ENCODE measurements at places on chromosomes 4 and X.

GRCh38 chr4:3852711-3853110 lies 86.5 kb downstream of the ADRA2C start:
- no peak for DNase-seq

GRCh38 chrX:153448556-153449367 lies 2.9 kb upstream of the TREX2 start:
- no peak for DNase-seq

GRCh38 chrX:110396735-110397134 lies 38.1 kb downstream of the RTL9 start:
- DNase-seq = no peak

- no peak for DNase-seq
Measured at GRCh38 chrX:69318651-69319340, 153.5 kb upstream of the PJA1 start.

DNA sequence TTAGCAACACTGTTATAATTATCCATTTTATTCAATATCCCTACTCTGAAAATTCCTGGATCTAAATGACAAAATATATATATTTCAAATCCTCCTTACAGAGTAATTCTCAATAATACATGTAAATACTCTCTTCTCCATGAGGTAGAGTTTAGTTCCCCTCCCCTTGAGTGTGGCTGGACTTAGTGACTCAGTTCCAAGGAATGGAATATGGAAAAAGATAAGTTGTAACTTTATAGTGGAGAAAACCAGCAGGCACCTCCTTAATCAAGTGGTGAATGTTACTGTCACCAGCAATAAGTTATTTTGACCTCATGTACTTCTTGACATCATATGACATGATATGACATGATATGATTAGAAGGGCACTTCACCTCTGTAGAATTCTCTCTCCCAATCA lies 302.0 kb downstream of the RAB28 start:
- no peak for DNase-seq

GRCh38 chrX:153379971-153380581 lies 21.1 kb downstream of the PNMA6E start:
- DNase-seq = no peak

DNA sequence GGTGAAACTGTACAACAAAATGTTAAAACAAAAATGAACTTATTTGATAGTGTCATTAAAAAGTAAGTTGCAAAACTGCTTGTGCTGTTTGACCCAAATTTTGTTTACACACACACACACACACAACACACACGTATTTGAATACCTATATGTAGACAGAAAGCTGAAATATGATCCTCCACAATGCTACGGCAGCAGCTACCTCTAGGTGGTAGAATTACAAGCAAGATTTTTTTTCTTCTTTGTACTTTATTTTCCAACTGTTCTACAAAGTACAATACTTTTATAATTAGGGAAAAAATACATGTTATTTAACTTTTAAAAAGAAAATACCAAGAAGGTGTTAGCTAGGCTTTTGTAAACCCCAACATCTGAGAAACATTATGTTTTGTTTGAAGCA lies 1.2 kb downstream of the CYTL1 start:
- peak; percentile 66 for DNase-seq

- no peak for DNase-seq
Measured at GRCh38 chrX:107451731-107452130, 2.3 kb downstream of the FRMPD3 start.

- DNase-seq = no peak
Measured at GRCh38 chr4:185358514-185358913, 37.2 kb downstream of the LRP2BP start.

- no peak for DNase-seq
Measured at GRCh38 chr4:88720451-88721428, 23.1 kb upstream of the NAP1L5 start.

- peak; percentile 18 for DNase-seq
Measured at GRCh38 chr4:6087669-6088341, 69.6 kb upstream of the C4orf50 start.

DNA sequence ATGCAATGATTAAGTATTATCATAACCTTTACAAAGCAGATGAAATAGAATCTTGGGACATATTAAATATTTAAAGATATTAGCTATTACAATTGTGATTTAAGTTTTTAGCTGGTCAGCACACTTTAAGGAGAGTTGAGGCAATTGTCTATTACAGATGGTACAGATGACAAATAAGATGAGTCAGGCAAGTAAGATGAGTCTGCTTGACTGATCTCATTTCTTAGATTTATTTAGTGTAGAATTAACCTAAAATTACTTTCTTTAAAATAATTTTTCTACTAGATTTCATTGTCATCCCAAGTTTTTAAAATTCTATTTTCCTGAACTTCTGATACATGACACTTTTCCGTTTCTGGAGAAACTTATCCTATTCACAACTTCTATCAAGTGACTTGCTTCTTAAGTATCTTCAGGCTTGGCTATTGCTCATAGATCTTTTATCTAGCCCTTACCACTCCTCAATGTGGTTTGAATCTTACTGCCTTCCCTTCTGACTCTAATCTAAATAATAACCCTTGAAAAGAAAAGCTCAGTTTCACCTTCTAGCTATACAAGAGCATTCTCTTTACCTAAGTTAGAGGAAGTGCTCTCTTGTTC lies 32.9 kb downstream of the CXCL1 start:
- no peak for DNase-seq

- no peak for DNase-seq
Measured at GRCh38 chr4:11070813-11071212, 357.9 kb downstream of the HS3ST1 start.

All from Kasumi-1 (cell line).